ENCODE measurements at places on chromosomes 7 and 10.

DNA sequence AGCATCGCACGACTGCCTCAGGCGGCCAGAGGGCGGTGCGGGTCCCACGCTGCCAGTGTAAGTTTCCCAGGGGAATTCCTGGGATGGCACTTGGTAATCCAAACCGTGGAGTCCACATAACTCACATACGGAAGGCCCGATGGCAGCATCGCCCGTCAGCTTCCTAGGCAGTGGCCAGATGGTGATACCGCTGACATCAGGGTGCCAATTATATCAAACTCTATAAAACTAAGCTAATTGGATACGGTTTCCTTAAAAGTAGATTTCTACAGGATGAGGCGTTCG lies 189.8 kb downstream of the CELF2 start:
- DNase-seq, result no peak

GRCh38 chr10:77245953-77246352 lies 391.7 kb downstream of the KCNMA1 start:
- DNase-seq, result no peak

GRCh38 chr7:2205036-2205780 lies 27.5 kb downstream of the MAD1L1 start:
- DNase-seq, result no peak

- no peak for DNase-seq
Measured at GRCh38 chr10:118978998-118979350, 50.5 kb upstream of the NANOS1 start.

DNA sequence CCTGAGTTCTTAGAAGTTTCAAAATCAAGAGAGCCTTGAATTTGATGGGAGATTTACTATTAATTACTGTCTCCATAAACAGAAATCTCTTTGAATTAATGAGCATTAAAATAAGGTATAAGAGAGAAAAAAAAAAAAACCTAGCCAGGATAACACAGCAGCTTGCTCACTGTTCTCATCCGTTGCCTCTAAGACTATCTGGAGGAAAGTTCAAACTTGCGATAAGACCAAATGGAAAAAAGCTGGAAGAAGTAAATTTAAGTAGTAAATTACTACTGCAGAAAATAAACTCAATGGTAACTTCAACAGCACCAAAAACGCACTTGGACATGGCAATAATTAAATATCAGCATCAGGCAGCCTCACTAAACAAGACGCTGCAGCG lies 36.7 kb downstream of the GNA12 start:
- DNase-seq, result no peak

DNA sequence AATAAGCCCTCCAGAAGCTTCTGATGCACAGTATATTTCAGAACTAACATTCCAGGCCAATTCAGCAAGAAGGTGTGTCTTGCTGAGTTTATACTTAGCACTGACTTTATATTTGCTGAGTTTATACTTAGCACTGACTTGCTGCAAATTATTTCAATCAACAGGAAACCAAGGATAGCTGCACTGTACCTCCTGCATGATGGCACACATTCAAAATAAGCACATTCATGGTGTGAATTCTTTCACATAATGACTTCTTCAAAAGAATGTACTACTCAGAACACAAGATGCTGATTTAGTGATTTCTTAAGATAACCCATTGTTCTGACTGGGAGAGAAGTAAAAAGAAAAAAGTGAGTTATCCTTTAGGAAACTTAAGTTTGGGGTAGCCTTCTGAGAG lies 52.0 kb downstream of the JAZF1 start:
- no peak for DNase-seq

DNA sequence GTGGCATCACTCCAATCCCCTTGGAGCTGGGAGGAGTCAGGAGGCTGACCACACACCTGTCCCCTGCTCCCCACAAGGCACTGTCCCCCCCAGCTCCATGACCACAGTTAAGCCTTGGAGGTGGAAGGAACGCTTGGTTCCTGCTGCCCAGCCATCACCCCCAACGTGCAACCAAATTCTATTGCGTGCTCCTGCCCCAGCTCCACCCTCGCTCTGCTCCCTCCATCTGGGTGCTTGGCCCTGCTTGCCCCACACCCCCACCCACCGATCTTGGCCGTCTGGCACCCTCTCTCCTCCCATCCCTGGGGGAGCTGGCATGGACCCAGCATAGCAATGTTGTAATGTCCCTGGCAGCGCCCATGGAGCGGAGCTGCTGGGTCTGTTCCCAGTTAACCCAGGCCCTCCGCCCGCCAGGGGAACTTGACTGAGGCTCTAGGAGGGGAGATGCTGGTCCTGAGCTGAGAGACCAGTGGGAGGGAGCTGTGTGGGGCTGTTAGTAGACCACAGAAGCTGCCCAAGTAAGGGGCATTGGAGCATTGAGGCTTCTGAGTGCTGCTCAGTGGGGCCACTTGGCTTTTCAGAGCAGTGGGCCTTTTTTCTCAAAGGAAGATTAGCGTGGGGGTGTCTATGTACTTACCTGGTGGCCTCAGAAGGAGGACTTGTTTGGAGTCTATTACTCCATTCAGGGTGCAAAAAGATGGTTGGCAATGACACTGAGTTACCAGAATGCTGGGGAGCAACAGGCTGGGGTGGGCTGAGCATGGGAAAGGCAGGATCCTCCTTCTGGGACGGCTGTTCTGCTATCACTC lies 1.1 kb downstream of the EPHB6 start:
- DNase-seq, result no peak

DNA sequence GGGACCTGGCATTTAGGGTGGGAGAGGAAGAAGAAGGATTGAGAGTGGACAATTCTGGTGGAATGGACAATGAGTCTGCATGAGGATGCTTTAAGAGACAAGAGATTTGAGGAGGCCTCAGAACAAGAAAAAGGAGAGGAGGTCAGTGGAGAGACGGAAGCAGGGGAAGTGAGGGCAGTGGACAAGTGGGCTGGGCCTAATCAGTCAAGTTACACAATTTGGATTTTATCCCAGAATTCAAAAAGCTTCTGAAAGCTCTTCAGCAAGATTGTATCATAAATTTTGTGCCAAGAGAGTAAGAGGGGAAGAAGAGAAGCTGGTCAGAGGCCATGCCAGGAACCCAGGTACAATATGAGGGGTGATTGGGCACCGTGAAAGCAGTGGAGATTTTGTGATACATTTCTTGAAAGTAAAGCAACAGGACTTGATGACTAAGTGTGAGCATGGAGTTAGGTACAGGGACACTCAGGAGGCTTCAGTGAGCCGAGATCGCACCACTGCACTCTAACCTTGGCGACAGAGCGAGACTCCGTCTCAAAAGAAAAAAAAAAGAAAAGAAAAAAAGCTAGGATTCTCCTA lies 19.3 kb upstream of the TSPAN13 start:
- no peak for DNase-seq

- DNase-seq, result no peak
Measured at GRCh38 chr10:114316744-114317143, 77.7 kb downstream of the VWA2 start.

All from Jurkat, Clone E6-1 (cell line).